Omental fat pad (tissue), 4 donors: ENCODE measurements at places on chromosomes 12 and 14. TPM values are rescaled to one million over a fixed set of nuclear protein-coding genes. Genes with fewer than 3 reads are reported as not detected.

Gene PTPN6
- total RNA-seq: 42.3 TPM

Gene HCAR3
- total RNA-seq: 1.8 TPM

Gene IL26
- total RNA-seq: not detected

Gene PLBD1
- 26.5 TPM for total RNA-seq

Gene KRT85
- not detected for total RNA-seq

Gene ADAMTS20
- total RNA-seq: not detected

Gene GNB3
- total RNA-seq: 2.0 TPM

Gene TBX5
- not detected for total RNA-seq

Gene TOMM20L
- total RNA-seq: not detected

Gene BATF
- total RNA-seq: 22.8 TPM

Gene RNU7-1
- not detected for total RNA-seq
